ENCODE measurements at places on chromosomes 16 and 17.

DNA sequence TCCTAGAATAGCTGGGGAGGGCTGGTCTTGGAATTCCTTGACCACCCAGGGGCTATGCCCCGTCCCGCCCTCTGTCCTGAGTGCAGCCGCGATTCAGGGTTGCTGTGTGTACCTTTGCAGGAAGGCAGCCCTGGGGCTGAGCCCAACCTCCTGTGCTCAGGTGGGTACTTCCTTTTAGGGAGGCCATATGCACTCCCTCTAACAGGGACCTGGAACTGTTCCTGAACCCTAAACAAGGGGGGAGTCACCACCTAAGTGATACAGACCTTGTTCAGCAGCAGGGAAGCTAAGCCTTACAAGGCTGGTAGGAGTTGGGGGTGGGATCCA lies 24.6 kb downstream of the LLGL2 start:
- no peak for DNase-seq

DNA sequence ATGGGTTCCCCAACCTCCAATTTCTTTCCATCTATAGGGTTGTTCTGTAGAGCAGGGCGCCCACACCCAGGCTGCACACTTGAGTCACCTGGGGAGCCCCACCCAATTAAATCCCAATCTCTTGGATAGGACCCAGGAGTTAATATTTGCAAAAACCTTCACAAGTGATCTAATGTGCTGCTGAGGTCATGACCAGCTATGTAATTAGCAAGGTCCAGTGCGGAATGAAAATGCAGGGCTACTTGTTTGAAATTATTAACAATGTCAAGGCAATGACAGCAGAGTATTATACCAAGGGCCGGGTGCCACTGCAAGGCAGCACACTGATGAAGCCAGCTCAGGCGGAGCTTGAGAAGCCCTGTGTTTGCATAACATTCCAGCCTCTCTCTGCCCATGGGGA lies 302.7 kb downstream of the MAF start:
- DNase-seq = no peak

DNA sequence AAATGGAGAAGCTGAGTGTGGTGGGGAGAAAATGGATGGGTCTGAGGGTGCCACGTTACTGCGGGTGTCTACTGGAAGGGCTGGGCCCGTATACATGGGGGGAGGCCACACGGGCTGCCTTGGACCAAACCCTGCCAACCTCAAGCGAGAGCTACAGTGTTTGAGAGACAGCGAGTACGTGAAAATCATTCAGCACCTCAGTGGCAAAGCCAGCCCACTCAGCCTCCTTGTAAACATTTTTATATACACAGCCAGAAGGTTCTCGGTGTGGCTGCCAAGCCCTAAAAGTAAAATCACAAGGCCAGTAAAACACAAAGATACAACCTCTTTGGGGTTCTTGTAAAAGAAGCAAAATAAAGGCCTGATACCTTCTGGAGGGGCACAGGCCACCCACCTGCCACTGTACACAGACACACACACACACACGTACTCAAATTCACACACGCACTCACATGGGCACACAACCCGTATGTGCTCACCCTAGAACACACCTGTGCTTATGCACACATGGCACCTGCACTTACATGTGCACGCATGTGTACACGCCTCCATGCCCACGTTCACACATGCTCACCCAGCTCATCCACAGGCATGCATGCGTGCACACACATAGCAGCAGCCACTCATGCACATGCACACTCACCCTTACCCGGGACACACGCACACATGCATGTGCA lies 102.8 kb downstream of the GSG1L start:
- no peak for DNase-seq

DNA sequence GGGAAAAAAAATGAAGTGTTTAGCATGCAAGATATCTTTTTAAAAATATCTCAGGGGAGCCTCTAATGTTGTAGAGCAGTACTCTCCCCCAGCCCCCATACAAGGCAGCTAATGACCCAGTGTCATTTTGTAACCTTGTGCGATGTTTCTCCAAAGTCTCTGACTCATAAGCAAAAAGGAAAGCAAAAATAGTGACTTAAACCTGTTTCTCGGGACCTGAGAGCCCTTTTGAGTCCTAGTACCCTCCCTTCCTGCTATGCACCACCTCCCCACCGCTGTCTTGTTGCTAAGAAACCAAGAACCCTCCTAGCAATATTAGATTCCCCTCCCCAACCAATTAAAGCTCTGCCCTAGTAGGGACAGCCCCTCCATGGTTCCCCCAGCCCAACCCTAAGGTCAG lies 2.8 kb downstream of the MYCBPAP start:
- peak; percentile 50 for DNase-seq

GRCh38 chr16:30051518-30051917 lies 14.0 kb upstream of the ALDOA start:
- DNase-seq = no peak

GRCh38 chr16:14399378-14400284 lies 230.4 kb downstream of the PARN start:
- peak; percentile 64 for DNase-seq

DNA sequence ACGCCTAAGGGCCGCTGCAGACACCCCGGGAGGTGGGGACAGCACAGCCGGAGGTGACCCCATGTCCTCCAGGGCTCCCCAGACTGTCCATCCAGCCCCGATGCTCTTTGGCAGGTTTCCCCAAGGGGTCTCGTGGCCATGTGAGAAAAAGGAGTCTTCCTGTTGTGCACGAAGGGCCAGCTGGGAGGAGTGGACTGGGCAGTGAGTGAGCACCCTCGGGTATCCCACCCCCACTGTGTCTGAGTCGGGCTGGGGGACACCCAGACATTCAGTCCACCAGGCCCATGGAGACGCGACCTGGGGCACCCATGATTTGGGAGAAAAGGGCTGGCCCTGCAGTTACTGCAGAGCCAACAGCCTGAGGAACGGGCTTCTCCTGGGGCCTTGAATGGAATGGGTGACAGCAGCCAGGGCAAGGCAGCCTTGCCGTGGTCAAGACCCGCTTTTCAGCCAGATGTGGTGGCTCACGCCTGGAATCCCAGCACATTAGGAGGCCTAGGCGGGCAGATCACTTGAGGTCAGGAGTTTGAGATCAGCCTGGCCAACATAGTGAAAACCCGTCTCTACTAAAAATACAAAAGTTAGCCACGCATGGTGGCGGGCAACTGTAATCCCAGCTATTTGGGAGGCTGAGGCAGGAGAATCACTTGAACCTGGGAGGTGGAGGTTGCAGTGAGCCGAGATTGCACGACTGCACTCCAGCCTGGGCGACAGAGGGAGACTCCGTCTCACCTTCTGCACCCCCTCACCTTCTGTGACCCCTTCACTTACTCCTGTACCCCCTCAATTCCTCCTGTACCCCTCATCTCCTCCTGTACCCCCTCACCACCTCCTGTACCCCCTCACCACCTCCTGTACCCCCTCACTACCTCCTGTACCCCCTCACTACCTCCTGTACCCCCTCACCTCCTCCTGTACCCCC lies 24.1 kb upstream of the CAPN15 start:
- no peak for DNase-seq

DNA sequence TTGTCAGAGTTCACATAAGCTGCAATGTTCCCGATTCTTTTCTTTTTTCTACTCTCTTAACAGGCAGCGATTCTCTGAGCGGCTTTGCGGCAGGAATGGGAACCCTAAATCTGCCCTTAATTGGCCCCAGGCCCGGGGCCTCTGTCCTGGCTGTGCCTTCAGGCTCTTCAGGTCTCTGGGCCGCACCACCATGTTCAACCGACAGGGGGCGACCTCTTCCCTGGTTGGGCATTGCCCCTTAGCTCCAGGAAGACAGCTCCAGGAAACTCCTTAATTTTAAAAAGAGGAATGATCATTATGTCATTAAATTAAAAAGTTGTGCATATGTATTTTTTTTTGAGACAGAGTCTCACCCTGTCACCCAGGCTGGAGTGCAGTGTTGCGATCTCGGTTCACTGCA lies 20.3 kb downstream of the CACNG5 start:
- DNase-seq = no peak

DNA sequence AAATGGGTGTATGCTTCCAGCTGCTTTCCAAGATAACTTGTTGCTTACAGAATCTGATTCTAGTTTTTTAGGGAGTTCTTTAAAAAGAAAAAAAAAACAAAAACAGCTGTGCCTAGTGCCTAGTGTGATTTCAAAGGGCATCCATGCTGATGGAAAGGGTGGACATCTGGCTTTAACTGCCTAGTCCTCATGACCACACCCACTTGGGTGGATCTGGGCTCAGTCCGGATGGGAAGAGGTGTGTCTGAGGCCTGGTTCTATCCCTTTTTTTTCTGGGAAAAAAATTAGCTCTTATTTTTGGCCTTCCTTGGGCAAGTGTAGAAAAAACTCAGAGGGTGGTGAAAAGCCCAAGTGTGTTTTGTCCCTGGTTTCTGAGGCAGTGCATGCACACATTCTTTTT lies 132.3 kb upstream of the CDH11 start:
- no peak for DNase-seq

DNA sequence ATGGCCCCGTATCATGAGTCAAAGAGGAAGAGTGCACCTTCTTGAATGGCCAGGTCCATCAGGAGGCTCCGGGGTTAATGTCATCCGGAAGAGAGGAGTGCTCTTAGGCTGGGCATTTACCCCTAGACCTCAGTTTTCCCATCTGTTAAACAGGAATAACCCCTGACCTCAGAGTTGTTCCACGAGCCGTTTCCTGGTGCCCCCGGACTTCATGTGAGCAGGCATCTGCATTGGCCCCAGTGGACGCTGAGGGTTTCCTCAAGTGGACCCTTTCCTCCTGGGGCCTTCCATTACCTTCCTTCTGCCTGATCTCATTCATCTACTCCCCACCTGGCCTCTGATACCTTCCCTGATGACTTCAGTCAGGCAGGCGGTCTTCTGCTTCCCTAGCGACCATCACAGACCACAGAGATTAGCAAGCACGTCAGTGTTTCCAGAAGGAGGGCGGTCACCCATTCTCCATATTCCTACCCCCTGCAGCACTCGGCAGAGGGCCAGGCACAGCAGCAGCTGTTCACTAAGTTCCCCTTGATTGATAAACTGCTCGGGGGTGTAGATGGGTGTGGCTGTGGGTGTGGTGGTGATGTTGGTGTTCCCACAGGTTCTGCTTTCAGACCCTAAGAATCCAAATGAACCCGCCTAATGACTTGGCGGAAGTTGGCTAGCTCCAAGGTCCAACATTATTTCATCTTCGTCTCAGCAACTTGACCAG lies 346.6 kb upstream of the TNRC6C start:
- no peak for DNase-seq

DNA sequence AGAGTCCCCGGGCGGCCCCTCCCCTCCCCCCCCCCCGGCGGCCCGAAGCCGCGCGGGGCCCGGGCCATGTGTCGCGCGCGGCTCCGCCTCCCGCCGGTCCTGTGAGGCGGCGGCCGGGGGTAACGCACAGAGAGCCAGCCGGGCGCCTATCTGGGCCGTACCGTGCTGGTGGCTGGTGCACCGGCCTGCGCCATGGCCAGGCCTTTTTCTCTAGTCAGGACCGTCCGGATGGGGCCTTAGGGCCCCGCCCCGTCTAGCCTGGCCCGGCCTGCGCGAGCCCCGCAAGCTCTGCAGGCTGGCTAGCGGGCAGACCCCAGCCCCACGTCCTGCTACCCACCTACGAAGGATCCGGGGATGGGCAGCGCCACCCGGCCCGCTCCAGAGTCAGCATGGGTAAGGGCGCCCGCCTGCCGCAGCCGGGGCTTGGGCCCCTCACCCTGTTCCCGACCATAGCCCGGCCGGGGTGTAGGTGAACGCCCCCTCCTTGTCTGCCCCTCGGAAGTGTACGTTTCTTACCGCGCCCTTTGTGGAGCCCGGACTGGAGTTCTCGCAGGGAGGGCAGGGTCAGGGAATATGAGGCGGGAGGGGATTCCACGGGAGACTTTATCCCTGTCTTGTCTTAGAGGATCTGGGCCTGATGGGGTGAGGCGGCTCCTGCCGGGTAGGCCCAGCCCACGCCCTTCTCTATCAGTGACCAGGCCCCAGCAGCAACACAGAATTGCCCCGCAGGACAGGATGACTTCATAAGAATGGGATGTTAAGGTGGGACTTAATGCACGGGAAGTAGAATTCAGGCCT lies at the start of gene CENPT:
Gene CENPT (minus strand): TSS at position 630 of the 798 bp plus-strand sequence. CDS start 13,834 bp downstream, outside the sequence.
- DNase-seq = peak; percentile 68

- no peak for DNase-seq
These were observed 1.5 kb downstream of the FBRS start for GRCh38 chr16:30659507-30660423.

- DNase-seq = no peak
These were observed at the start of gene CLDN7 for GRCh38 chr17:7262192-7262934. Gene CLDN7 (minus strand): TSS chr17:7262478. CDS start chr17:7262043, 435 bp downstream.

DNA sequence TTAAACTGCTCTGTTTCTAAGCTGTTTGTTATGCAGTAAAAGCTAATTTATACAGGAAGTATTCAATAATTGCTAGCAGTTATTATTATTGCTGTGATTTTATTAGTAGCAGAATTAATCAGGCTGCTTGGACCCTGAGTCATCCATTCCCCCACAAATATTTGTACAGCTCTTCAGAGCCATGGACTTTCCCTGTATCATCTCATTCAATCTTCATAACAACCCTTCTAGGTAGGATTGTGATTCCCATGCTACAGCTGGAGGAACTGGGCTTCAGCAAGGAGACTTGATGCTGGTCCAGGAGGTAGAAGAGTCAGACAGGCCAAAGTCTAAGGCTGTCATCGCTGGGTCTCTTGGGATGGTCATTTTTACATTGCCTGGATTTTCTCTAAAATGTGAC lies 208.3 kb downstream of the C16orf95 start:
- no peak for DNase-seq

DNA sequence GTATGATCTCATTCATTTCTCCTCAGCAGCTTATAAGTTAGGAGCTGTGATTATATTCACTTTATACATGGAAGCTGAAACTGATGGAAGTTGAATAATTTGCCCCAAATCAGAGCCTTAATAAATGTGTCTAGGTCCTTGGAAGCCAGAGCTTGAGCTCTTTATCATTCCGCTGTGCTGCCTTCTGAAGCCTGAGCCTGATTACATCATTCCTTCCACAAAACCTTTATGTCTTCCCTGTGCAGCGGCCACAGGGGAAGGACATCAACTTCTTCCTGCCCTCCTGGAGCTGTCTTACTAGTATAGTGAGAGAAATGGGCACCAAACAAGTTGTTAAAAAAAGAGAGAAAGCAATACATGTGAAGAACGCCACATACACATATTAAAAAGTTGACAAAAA lies 6.8 kb downstream of the TNRC6C start:
- no peak for DNase-seq

Data from kidney glomerular epithelial cell (primary cell).